ENCODE measurements at places on chromosomes 3 and 15. TPM values are rescaled to one million over a fixed set of nuclear protein-coding genes. Genes with fewer than 3 reads are reported as not detected.

Gene LDHAL6B
- total RNA-seq, result not detected

Gene C3orf70
- 0.11 TPM for total RNA-seq

Gene CDAN1
- total RNA-seq, result 7.3 TPM

Gene KLHL40
- total RNA-seq, result not detected

Gene OCA2
- total RNA-seq, result under 0.01 TPM

Gene MYRIP
- not detected for total RNA-seq

Gene ANKRD34C
- under 0.01 TPM for total RNA-seq

Gene COL8A1
- 1.6 TPM for total RNA-seq

Gene SEMA6D
- 37.7 TPM for total RNA-seq

Gene PRSS50
- total RNA-seq, result 0.54 TPM

Gene ROPN1B
- total RNA-seq, result not detected

Gene TMEM212
- total RNA-seq, result not detected

Gene GOLGA8J
- total RNA-seq, result not detected

Gene GOLGA8G
- not detected for total RNA-seq

Gene DUOXA2
- total RNA-seq, result not detected

Gene ELL3
- 2.9 TPM for total RNA-seq

Gene ATP8B4
- not detected for total RNA-seq

Gene MAGI1
- 8.4 TPM for total RNA-seq

Gene CLDN11
- total RNA-seq, result 2.4 TPM

Gene ASB14
- total RNA-seq, result under 0.01 TPM

Gene HIGD2B
- 0.39 TPM for total RNA-seq

Gene ST3GAL6
- total RNA-seq, result 8.8 TPM

Gene C3orf85
- total RNA-seq, result not detected

Gene DUOXA1
- 23.2 TPM for total RNA-seq

Gene TNIK
- 6.3 TPM for total RNA-seq

Gene FRMD4B
- 0.65 TPM for total RNA-seq

Gene TMCO5A
- total RNA-seq, result not detected

Gene GRM7
- total RNA-seq, result not detected

Gene AMIGO3
- 3.3 TPM for total RNA-seq

Gene OIP5
- 2.7 TPM for total RNA-seq

Gene ADGRG7
- 0.39 TPM for total RNA-seq

Gene NT5DC2
- total RNA-seq, result 281 TPM

Gene CASR
- total RNA-seq, result not detected

Gene SPRED1
- 5.9 TPM for total RNA-seq

Gene ABI3BP
- total RNA-seq, result 17.0 TPM

Gene HHATL
- total RNA-seq, result not detected

Gene NPRL2
- total RNA-seq, result 29.1 TPM

Gene CADPS
- total RNA-seq, result not detected

Gene CCDC54
- not detected for total RNA-seq

Gene DAZL
- under 0.01 TPM for total RNA-seq

Gene HRG
- total RNA-seq, result not detected

Gene P2RY1
- under 0.01 TPM for total RNA-seq

Gene LACTB
- total RNA-seq, result 14.1 TPM

Gene SERF2
- total RNA-seq, result 821 TPM

Gene SRGAP3
- 4.7 TPM for total RNA-seq

Gene OSTN
- total RNA-seq, result not detected

Gene TEX55
- not detected for total RNA-seq

Gene CACNA2D2
- total RNA-seq, result not detected

Gene CCDC71
- 33.8 TPM for total RNA-seq

Gene GASK1A
- total RNA-seq, result 24.3 TPM

Gene ISLR
- total RNA-seq, result 0.39 TPM

Gene PLS1
- 0.76 TPM for total RNA-seq
